GM19239 (cell line): ENCODE measurements at places on chromosomes 1 and 21.

- DNase-seq: no peak
Measured at GRCh38 chr1:183039985-183040447, 16.8 kb downstream of the LAMC1 start.

- no peak for DNase-seq
Measured at GRCh38 chr1:52662645-52663313, 29.8 kb downstream of the SHISAL2A start.

- DNase-seq: no peak
Measured at GRCh38 chr21:14557413-14557812, 11.3 kb upstream of the SAMSN1 start.

DNA sequence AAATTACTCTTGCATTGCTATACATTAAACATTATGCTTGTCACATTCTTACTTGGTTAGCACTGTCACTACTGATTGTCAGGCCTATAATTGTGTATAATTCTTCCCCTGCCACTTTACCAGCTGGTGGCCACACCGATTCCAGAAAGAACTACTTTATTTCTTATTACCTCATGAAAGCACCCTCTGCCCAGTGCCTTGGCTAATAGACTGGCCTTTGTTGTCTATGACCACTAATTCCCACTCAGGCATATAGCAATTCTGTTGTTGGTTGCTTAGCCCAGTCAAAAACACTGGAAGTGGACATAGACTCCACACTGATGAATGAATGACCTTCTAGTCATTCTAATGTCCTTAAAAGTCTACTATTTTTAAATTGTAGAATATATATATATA is 35.6 kb downstream of the MRPL39 start:
- DNase-seq: no peak
